NCI-H2171 (cell line): ENCODE measurements at places on chromosomes 11 and 22.
A peak's percentile ranks its signal among the peaks of the same experiment; 100 is the strongest.

DNA sequence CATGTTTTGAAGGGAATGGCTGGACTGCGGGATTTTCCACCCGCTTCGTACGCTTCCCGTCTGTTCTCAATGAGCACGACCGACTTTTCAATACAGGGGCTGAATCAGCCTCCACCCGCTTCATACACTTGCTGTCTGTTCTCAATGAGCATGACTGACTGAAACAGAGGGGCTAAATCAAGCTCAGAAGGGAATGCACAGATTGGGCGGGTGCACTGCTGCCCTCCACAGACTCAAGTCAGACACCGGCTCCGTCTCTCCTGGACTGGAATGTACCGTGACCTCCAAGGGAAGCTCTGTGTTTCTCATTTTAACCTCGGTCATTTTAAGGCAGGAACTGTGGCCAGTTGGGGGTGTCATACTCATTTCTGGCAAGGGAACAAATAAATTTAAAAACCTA lies 48.5 kb downstream of the BRD1 start:
- DNase-seq: no peak

GRCh38 chr22:31248138-31248745 lies 36.1 kb downstream of the LIMK2 start:
- no peak for DNase-seq

- DNase-seq: no peak
Measured at GRCh38 chr11:63920126-63920938, 3.4 kb upstream of the RCOR2 start.

DNA sequence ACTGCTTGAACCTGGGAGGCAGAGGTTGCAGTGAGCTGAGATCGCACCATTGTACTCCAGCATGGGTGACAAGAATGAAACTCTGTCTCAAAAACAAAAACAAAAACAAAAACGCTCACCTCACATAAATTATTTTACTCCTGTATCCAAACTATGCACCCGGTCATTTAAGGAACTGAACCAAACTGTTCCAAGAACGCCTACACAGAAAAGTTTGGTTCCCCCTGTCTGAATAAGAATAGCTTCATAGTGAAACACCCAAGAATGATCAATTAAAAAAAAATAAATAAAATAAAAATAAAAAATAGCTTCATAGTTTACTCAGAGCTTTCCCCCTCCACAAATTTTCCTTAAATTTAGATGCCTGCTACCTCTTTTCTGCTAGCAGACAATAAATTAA lies 13.7 kb downstream of the NUP98 start:
- DNase-seq: no peak

GRCh38 chr11:131041331-131042040 lies 125.2 kb upstream of the SNX19 start:
- no peak for DNase-seq

DNA sequence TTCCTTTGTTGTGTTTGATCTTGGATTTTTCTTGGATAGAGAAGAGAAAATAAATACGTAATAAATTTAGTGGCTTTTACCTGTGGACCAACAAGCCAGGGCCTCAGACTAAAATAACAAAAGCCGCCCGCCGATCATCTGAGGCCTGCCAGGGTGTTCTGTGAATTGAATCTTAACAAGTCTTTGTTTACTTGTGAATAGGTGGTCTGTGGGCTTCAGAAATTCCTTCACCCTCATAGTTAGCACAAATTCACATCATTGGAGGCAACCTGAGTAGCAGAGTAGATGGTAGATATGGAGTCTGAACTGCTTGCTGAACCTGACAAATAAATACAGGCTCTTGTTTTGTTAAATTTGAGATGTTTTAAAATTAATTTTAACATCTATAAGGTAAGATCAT lies 176.3 kb upstream of the MTNR1B start:
- no peak for DNase-seq

- DNase-seq: no peak
Measured at GRCh38 chr11:17076517-17077239, 789 bp downstream of the RPS13 start.

GRCh38 chr22:45583504-45583903 lies 80.8 kb downstream of the FBLN1 start:
- DNase-seq: no peak

DNA sequence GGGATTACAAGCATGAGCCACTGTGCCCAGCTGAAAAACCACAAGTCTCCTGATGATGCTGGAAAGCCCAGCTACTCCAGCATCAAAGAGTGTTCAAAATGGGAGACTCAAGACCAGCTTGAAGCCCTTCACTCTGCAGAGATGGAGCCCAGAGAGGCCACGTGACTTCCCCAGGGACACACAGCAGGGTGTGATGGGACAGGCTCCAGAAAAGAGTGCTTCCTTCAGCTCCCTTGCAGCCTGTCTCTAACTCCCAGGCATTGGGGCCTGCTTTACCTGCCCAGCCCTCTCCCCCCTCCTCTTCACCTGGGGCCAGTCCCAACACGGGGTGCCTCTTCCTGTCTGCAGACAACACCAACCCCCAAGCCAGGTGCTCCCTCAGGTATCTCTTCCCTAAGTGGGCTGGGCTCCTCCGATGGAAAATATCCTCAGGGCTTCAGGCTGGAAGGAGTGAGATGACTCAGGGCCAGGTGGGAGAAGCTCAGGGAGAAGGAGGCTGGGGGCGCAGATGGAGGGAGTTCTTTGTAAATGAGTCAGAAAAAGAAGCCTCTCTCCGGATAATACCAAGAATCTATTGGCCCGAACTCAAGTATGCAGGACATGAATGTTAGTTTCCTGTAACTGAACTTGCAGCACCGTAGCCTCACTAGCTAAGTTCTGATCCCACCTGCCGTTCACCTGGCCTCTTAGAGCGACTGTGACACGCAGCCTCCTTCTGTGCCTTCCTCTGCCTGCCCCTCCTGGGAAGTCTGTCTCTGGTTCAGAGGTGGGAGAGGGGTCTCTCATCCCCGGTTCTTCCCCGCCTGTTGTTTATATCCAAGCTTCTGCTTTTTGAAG lies 326.6 kb downstream of the MN1 start:
- DNase-seq: no peak

DNA sequence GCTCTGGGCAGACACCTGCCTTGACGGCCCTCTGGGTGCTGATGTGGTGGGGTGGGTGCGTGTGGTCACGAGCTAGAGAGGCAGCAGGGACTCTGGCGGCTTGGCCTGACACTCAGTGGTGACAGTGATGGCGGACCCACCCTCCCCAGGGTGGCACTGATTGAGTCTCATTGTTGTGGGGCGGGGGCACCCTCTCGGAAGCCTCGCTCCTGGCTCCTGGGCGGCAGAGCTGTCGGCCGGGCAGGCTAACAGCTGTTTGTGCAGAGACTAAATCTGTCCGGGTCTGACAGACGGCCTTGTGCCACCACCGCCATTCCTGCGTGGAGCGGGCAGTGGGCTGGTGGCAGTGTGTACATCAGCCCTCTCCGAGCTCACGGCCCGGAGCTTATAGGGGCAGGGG lies 15.6 kb downstream of the FLRT1 start:
- no peak for DNase-seq

DNA sequence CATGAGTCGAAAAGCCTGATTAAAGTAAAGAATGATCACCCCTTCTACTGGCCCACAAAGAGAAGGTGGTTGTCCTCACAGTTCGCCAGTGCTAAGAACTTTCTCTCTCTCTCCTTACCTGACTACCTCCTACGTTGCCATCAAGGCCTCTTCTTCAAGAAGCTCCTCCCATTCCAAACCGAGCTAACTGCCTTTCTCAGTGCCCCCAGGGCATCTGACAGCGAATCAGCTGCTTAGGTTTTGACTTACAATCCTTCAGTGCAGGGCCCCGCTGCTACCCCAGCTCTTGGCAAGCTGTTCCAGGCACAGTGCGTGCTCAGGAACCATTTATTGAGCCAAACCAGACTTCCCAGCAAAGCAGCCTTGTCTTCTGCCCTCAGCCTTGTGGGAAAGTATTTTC lies 5.8 kb downstream of the VSTM5 start:
- no peak for DNase-seq

DNA sequence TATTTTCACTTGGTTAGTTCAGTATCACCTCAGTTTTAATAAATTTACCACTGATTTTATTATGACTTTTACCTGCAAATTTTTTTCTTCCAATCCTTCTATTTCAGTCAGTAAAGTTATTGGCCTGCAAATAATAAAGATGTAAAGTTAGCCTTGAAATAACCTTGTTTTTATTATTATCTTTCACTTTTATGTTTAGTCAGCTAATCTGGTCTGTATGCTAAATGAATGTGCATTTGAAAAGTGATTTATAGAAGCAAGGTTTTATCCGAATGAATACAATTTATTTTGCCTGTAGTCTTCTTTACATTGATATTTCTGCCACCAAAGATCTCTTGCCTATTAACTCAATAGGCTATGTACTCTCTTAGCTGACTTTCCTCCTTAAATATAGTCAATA lies 425.7 kb downstream of the CNTN5 start:
- no peak for DNase-seq

GRCh38 chr11:65421794-65422632 lies 585 bp upstream of the NEAT1 start:
- DNase-seq: peak; percentile 98

- no peak for DNase-seq
Measured at GRCh38 chr11:73399159-73399590, 23.0 kb downstream of the RELT start.

DNA sequence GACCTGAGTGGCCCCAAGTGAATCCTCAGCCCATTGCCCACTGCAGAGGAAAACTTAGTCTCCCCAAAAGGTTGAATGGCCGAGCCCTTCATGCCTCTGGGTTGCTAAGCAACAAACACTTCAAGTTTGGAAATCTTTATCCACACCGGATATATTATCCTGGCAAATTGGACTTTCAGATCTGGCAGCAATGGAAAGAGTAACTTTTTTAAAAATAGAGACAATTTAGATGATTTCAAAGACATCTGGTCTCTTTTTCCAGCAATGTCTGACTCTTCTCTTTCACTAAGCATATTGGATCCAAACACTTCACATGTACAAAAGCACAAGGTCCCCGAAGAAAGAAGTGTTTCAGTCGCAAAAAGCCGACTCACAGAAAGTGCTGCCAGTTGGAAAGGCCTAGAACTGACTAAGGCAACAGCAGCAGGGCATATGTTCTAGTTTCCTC lies 505.3 kb downstream of the SOX6 start:
- DNase-seq: no peak

DNA sequence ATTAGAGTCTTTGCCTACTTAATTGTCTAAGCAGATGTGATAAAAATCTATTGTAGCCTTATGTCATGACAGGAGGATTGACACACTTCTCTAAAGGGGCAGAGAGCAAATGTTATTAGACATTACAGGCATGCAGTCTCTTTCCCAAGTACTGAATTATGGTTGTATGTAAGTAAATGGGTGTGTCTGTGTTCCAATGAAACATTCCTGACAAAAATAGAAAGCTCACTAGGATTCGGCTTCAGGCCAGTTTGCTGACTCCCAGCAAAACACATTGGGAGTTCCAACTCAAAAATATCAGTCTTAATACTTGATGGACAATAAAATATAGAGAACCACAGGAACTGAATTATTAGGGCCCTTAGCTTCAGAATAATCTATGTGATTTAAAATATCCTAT lies 1480.4 kb downstream of the FAM181B start:
- DNase-seq: no peak

DNA sequence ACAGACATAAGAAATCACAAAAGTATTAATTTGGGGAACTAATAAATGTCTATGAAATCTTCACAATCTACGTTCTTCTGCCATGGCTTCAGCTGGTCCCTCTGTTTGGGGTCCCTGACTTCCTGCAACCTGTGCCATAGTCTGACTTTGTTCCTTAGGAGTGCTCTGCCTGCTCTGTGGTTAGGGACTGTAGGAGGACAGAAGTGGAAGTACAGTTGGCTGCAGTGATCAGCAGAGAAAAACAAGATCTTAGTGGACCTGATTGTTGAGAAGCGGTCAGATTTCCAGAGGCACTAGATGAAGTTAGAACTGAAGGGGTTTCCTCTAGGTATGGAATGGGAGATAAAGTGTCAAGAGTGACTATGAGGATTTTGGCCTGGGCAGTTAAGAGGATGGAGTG lies 80.6 kb downstream of the PPP6R3 start:
- no peak for DNase-seq

- DNase-seq: no peak
Measured at GRCh38 chr11:85801527-85801926, 9.4 kb downstream of the SYTL2 start.

DNA sequence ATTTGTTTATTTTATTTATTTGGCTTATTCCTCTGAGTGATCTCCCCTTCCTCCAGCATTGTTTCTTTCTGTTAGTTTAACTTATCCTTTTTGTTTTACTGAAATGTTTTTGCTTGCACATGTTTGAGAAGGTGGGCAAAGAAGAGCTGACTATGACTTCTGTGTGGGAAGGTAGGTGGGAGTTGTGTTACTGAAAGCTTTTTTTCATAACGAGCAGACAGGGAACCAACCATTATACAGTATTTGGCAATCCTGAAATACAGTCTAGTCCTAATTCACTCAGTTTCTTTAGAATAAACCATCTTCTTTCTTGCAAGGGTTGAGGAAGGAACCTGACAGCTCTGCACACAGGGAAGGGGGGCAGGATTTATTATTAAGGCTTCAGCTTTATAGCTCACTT lies 37.0 kb upstream of the PAK1 start:
- DNase-seq: no peak

- DNase-seq: no peak
Measured at GRCh38 chr11:34028425-34028824, 23.1 kb upstream of the CAPRIN1 start.

DNA sequence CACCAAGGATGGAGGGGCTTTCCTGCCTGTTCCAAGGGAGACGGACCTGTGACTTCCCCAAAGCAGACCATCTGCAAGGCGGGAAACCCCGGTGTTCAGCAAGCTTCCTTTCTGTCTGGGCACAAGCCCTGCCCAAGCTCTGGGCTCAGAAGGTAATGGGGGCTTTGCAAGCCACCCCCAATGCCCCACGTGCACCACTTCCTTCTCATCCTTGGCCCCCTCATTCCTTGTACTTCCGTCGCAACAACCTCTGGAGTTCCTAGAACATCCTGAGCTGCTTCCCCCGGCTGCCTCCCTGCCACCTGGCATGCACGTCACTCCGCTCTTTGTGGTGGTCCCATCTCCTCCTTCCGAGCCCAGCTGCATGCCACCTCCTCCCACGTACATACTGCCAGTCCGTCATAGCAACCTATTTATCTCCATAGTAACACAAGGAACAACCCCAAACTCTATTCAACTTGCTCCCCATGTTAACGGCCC lies 3.9 kb downstream of the MYEOV start:
- no peak for DNase-seq

DNA sequence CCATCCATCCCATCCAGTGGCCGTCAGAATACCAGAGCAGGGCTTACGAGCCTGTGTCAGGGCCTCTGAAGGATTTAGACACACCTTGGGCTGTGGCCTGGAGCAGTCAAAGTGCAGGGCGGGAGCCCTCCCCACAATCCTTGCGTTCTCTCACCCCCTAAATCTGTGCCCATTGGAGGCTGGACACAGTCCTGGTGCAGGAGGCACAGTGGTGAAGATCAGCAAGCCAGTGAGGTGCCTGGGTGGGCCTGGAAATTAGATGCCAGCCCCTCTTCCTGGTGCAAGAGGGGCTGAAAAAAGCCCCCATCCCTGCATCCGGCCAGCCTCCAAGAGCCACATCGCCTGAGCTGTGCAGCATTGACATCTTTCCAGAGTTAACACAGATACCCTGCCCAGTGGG lies 1045.8 kb downstream of the TBC1D22A start:
- no peak for DNase-seq

GRCh38 chr11:62061356-62062222 lies 62.2 kb upstream of the INCENP start:
- no peak for DNase-seq

GRCh38 chr11:74533421-74533820 lies 39.9 kb upstream of the LIPT2 start:
- no peak for DNase-seq

- DNase-seq: no peak
Measured at GRCh38 chr11:23398052-23398451, 537.8 kb upstream of the CCDC179 start.
